ENCODE measurements at places on chromosomes 3 and 15. TPM values are rescaled to one million over a fixed set of nuclear protein-coding genes. Genes with fewer than 3 reads are reported as not detected.

Gene TFDP2
- 52.1 TPM for total RNA-seq

Gene MTFMT
- total RNA-seq = 16.1 TPM

Gene GCNT3
- 0.31 TPM for total RNA-seq

Gene ERC2
- total RNA-seq = 0.16 TPM

Gene ATR
- total RNA-seq = 27.9 TPM

Gene FAM98B
- 28.5 TPM for total RNA-seq

Gene SERINC4
- 0.13 TPM for total RNA-seq

Gene RASGRP1
- 29.3 TPM for total RNA-seq

Gene PPP1R14D
- total RNA-seq = not detected

Gene COLQ
- 0.72 TPM for total RNA-seq

Gene CCR9
- total RNA-seq = 2.3 TPM

Gene NUTM1
- not detected for total RNA-seq

Gene NEO1
- 0.62 TPM for total RNA-seq

Gene KLF15
- total RNA-seq = 0.15 TPM

GRCh38 chr3:96548073-96548472, 266.3 kb upstream of the EPHA6 start:
- H3K27me3 ChIP-seq = no peaks in the 10 kb centered on the region
- no peak overlapping the region for H3K4me3 ChIP-seq
- H3K27ac ChIP-seq = no peak overlapping the region
- no peak for DNase-seq
- no peaks in the 10 kb centered on the region for H3K36me3 ChIP-seq

GRCh38 chr3:15708882-15709677, 88.7 kb downstream of the ANKRD28 start:
- DNase-seq = no peak
- H3K27ac ChIP-seq = no peak overlapping the region
- no peaks in the 10 kb centered on the region for H3K4me1 ChIP-seq
- H3K36me3 ChIP-seq = peaks cover 3% of the 10 kb centered on the region

- H3K27me3 ChIP-seq = no peaks in the 10 kb centered on the region
- no peak overlapping the region for H3K4me3 ChIP-seq
- peak overlapping the region; percentile 68 for H3K27ac ChIP-seq
- peak; percentile 89 for DNase-seq
- H3K4me1 ChIP-seq = peaks cover 46% of the 10 kb centered on the region
Measured at GRCh38 chr15:43253431-43254403, 13.0 kb downstream of the TGM5 start.

- no peaks in the 10 kb centered on the region for H3K27me3 ChIP-seq
- peaks cover 12% of the 10 kb centered on the region for H3K4me1 ChIP-seq
- no peaks in the 10 kb centered on the region for H3K36me3 ChIP-seq
- peak; percentile 71 for DNase-seq
- H3K4me3 ChIP-seq = no peak overlapping the region
Measured at GRCh38 chr3:16824081-16824696, 60.6 kb upstream of the PLCL2 start.

GRCh38 chr3:185114756-185115155, 38.1 kb downstream of the C3orf70 start:
- H3K36me3 ChIP-seq = no peaks in the 10 kb centered on the region
- no peaks in the 10 kb centered on the region for H3K4me1 ChIP-seq

- peaks cover 15% of the 10 kb centered on the region for H3K4me1 ChIP-seq
- no peaks in the 10 kb centered on the region for H3K36me3 ChIP-seq
- no peak for DNase-seq
- H3K4me3 ChIP-seq = no peak overlapping the region
Measured at GRCh38 chr3:57689367-57690053, 3.4 kb downstream of the DENND6A start.

DNA sequence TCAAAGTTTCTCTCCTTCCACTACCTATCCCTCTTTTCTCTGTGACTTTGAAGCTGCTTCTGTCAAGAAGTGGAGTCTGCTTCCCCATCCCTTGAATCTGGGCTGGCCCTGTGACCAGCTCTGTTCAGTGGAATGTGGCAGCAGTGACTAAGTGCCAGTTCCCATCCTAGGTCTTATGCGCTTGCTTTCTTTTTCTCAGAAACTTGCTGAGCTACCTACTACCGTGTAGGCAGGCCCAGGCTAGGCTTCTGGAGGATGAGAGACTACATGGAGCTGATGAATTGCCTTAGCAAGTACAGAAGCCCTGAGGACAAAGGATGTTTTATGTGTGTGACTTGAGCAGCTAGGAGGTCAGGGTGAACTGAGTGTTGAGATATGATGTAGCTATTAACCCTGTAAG, 123.2 kb downstream of the PDCD6IP start:
- H3K4me1 ChIP-seq = no peaks in the 10 kb centered on the region
- no peaks in the 10 kb centered on the region for H3K36me3 ChIP-seq
- H3K4me3 ChIP-seq = no peak overlapping the region
- DNase-seq = no peak
- H3K27ac ChIP-seq = no peak overlapping the region

GRCh38 chr15:46174122-46174521, 539.3 kb downstream of the SQOR start:
- H3K4me3 ChIP-seq = no peak overlapping the region
- no peak overlapping the region for H3K27ac ChIP-seq
- no peak for DNase-seq
- no peaks in the 10 kb centered on the region for H3K36me3 ChIP-seq

- DNase-seq = no peak
- H3K36me3 ChIP-seq = no peaks in the 10 kb centered on the region
- H3K27ac ChIP-seq = no peak overlapping the region
- H3K4me1 ChIP-seq = no peaks in the 10 kb centered on the region
Measured at GRCh38 chr3:31307131-31307785, 225.5 kb upstream of the STT3B start.

DNA sequence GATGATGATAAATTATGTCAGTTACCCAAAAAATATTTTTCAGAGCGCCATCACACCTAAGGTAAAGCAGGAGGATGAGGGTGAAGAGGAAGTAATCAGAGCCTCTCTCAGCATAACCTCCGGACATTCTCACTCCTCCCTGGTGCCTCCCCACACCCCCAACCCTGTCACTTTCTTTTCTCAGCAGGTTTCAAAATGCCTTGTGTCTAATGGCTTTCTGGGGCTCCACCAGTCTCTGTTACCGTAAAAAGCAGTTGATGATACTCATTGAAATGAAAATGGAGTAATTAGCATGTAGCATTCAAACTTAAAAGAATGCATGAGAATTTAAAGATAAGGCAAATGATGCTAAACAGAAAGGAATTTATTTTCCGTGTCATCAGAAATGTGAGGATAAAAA, 180.0 kb downstream of the ERC2 start:
- peaks cover 2% of the 10 kb centered on the region for H3K27me3 ChIP-seq
- H3K4me1 ChIP-seq = peaks cover 13% of the 10 kb centered on the region
- H3K4me3 ChIP-seq = no peak overlapping the region
- no peaks in the 10 kb centered on the region for H3K36me3 ChIP-seq

GRCh38 chr3:123733341-123733740, 148.5 kb upstream of the HACD2 start:
- no peak overlapping the region for H3K27ac ChIP-seq
- no peaks in the 10 kb centered on the region for H3K27me3 ChIP-seq
- no peak overlapping the region for H3K4me3 ChIP-seq
- no peaks in the 10 kb centered on the region for H3K36me3 ChIP-seq
- DNase-seq = no peak
- H3K4me1 ChIP-seq = no peaks in the 10 kb centered on the region

GRCh38 chr3:170565495-170565894, 20.4 kb downstream of the SLC7A14 start:
- no peaks in the 10 kb centered on the region for H3K27me3 ChIP-seq
- no peaks in the 10 kb centered on the region for H3K36me3 ChIP-seq
- no peak for DNase-seq
- peaks cover 9% of the 10 kb centered on the region for H3K4me1 ChIP-seq
- no peak overlapping the region for H3K27ac ChIP-seq

DNA sequence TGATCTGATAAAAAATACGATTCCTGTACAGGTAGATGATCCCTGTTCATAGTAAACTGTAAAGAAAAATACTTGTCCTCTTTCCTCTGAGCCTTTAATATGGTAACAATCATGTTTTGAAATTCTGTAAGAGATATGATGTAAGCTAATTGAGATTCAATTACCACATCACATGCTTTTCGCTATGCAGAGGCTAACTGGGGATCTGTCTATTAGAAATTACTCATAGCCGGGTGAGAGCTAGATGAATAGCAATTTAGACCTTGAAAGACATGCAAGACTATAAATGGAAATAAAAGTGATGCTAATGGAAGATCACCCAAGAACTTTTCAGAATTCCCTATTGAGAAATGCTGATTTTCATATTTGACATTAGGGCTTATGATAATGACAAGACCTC, 579.9 kb upstream of the ZNF717 start:
- H3K27me3 ChIP-seq = no peaks in the 10 kb centered on the region
- no peaks in the 10 kb centered on the region for H3K36me3 ChIP-seq
- no peak overlapping the region for H3K4me3 ChIP-seq
- no peaks in the 10 kb centered on the region for H3K4me1 ChIP-seq

DNA sequence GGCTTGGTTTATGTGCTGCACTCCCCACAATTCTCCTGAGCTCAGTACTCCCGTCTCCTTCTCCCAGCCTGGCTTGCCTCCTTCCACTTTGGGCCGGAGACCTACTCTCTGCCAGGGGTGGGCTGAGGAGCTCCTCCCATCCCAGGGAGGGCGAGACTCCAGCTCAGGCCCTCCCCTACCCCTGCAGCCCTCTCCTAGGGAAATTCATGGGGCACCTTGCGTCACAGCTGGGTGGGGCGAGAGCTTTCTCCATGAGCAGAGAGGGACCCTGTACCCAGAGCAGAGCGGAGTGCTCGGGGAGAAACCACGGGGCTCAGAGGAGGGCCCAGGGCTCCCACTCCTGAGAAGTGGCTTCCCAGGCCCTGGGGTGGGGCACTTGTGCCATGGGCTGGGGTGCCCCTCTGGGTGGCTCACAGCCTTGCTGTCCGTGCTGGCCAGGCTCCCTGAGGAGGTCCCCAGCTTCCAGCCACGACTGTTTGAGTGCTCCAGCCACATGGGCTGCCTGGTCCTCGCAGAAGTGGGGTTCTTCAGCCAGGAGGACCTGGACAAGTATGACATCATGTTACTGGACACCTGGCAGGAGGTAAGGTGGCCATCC, 13.3 kb downstream of the VILL start:
- no peak for DNase-seq
- H3K4me3 ChIP-seq = no peak overlapping the region
- H3K36me3 ChIP-seq = peaks cover 3% of the 10 kb centered on the region
- H3K27ac ChIP-seq = no peak overlapping the region
- H3K4me1 ChIP-seq = no peaks in the 10 kb centered on the region

All from GM12878 (cell line).